ENCODE measurements at places on chromosomes 13 and 19.

GRCh38 chr13:50991579-50992521 lies 82.3 kb downstream of the RNASEH2B start:
- peak; percentile 35 for DNase-seq

DNA sequence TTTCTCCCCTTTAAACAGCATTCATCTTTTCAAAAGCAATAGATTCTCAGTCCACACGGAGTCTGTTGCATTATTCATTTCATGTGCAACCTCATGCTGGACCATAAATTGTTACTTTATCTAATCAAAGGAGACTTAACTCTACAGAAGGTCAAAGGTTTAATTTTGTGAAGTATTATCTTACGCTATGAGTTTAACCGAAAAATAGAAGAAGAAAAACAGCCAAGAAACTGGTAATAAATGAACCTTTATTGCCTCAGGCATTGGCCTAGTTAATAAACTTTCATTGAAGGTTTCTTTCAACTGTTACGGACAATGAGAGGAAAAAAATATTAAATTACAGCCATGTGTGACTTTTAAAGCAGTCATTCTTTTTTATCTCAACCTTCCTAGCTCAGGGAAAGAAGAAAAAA lies 223.6 kb downstream of the DACH1 start:
- DNase-seq, result no peak

- DNase-seq, result no peak
Observed at GRCh38 chr13:99132295-99132835, 68.3 kb upstream of the UBAC2 start.

GRCh38 chr13:45748941-45749759 lies 47.0 kb downstream of the CBY2 start:
- no peak for DNase-seq

DNA sequence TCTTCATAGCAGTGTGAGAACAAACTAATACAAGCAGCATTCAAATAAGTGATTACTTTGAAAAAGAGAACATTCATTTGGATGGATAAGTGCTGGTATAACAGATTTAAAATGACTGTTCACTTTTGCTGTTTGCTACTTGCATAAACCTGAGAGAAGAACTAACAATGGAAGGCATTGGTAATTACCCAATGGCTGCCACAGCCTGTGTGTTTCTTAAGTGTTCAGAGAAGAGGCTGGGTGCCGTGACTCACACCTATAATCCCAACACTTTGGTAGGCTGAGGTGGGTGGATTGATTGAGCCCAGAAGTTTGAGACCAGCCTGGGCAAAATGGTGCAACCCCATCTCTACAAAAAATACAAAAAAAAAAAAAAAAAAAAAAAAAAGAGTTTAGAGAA lies 4.9 kb upstream of the TEX26 start:
- no peak for DNase-seq

DNA sequence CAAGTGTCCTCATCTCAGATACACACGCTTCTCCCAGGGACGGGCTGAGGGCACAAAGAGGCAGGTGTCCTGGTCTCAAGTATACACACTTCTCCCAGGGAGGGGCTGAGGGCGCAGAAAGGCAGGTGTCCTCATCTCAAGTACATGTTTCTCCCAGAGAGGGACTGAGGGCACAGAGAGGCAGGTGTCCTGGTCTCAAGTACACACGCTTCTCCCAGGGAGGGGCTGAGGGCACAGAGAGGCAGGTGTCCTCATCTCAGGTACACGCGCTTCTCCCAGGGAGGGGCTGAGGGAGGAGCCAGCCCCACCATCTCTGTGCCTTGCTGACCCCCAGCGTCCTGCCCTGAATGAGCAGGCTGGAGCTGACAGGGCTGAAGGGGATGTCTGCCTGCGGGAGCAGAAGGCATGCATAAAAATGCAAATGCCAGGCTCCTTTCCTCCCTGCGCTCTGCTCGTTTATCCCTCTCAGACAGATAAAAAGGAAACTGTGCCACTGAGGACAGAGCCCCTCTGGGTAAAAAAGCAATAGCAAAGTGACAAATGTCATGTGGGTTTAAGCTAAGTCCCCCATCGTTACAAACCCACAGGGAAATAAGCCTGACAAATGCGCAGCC lies 96.1 kb upstream of the UQCRFS1 start:
- no peak for DNase-seq

GRCh38 chr13:91804724-91805123 lies 406.3 kb downstream of the GPC5 start:
- DNase-seq, result no peak

- no peak for DNase-seq
Observed at GRCh38 chr13:93388701-93389100, 162.1 kb downstream of the GPC6 start.

DNA sequence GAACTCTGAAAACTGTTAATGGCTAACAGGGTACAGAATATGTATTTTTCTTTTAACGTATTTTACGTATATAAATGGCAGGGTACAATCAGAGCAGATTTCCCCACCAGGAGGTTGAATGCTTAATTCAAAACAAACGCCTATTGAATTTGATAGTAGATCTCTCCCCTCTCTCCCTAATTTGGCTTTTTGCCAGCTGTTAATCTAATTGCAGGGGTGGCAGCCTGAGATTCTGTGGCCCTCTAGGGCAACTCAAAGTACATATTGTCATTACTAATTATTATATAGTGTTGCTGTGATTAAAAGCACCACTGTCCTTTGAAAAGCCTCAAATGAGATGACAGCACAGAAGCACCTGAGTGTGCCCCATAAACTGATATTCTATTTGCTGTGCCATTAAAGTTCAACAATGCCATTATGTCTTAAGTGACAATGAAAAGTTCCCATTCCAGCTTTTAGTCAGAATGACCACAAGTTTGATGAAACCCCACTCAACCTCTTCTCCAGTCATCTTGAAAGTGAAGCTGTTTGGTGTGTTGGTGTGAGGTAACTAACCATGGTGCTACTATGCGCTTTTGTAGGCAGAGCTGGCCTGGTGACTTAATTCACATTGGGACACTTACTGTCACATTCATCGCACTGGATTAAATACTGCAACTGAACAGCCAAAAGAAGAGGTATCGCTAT lies 351.4 kb downstream of the KCNRG start:
- DNase-seq, result peak; percentile 54

DNA sequence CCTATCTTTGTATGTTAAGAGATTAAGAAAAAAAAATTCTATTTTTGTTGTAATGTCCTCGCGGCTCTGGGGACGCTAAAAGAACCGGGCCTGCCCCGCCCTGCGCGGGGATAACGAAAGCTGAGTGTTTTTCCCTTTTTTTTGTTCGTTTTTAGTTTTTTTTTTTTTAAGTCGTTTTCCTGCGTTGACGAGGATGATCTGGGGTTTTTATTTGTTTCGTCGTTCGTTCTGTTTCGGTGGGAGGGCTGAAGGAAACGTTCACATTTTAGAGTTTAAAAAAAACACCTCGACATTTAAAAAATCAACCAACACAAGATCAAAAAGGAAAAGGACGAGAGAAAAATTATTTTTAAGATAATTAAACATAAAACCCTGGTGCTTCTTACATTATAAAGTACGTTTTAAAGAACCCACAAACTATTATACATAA lies 5.6 kb downstream of the LYL1 start:
- no peak for DNase-seq

DNA sequence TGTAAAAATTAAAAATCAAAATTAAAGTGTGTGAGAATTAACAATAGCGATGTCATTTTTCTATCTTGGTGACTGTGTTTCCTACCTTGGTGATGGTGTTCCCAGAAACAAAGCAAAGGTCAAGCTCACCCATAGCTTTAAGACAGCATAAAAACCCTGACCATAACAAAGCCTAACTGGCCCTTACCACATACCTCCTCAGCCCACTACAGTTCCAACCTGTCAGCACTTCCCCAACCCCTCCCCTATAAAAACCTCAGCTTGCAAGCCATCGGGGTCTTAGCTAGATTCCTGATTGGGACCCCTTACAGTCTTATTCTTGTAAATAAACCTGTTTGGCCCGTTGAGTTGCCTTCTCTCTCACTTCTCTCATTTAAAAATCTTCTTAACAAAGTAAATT lies 484.4 kb upstream of the PCDH20 start:
- no peak for DNase-seq

DNA sequence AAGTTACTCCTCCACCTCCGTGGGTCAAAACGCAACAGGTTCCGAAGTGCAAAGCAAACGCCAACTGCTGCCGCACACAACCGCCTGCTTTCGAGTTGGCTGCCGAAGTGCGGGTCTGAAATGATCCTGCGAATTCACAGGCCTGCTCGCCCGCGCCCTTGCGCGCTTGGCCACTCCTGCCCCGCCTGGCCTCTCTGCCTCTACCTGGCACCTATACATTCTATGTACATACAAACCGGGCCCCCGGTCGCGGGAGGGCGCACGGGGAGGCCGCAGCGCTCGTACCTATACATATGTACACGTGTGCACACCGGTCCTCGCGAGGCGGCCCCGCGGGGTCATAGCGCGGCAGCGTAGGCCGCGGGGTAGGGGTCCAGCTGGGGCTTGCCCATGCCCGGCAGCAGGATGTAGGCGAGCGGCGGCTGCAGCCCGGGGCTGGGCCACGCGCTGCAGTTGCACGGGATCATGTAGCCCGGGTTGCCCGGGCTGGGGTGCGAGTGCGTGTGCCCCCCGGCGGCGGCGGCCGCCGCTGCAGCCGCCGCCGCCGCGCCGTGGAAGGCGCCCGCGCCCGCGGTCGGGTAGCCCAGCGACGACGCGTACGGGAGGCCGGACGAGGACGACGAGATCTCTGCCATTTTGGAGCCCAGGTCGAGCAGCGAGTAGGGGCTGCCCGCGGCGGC lies 1.3 kb downstream of the SOX21 start:
- no peak for DNase-seq

- no peak for DNase-seq
Observed at GRCh38 chr19:28843761-28844492, 369.0 kb downstream of the UQCRFS1 start.

GRCh38 chr13:20198781-20199180 lies 6.0 kb upstream of the GJB2 start:
- DNase-seq, result no peak

DNA sequence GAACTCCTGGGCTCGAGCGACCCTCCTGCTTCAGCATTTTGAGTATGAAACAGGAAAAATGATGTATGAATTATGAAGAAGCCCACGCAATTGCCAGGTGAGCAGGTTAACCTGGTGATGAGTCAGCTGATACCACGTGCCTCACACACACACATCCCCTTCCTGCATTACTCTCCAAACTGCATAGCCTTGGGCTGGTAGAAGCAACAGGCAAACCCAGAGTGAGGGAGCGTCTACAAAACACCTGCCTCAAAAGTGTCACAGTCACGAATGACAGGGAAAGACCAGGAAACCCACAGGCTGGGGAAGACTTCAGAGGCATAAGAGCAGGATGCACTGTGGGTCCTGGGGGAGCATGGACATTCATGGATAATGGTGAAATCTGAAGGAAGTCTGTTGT lies 192.8 kb upstream of the IRS2 start:
- DNase-seq, result no peak

GRCh38 chr19:3575949-3576673 lies 3.4 kb downstream of the HMG20B start:
- DNase-seq, result no peak

DNA sequence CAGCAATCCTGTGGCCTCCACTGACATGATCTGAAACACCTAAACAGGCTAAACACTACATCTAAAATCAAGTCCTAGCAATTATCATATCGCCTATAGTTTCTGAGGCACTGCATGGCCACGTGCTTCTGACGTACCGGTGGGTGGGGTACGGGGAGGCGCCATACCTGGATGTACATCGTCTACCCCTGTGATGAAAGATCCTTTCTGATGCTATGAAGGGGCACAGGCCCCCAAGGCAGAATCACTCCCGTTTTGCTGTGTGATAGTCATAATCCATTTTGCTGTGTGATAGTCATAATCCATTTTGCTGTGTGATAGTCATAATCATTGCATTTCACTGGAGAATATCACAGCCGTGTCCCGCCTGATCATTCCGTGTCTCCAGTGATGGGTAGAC lies 118.7 kb upstream of the SOX1 start:
- DNase-seq, result no peak

DNA sequence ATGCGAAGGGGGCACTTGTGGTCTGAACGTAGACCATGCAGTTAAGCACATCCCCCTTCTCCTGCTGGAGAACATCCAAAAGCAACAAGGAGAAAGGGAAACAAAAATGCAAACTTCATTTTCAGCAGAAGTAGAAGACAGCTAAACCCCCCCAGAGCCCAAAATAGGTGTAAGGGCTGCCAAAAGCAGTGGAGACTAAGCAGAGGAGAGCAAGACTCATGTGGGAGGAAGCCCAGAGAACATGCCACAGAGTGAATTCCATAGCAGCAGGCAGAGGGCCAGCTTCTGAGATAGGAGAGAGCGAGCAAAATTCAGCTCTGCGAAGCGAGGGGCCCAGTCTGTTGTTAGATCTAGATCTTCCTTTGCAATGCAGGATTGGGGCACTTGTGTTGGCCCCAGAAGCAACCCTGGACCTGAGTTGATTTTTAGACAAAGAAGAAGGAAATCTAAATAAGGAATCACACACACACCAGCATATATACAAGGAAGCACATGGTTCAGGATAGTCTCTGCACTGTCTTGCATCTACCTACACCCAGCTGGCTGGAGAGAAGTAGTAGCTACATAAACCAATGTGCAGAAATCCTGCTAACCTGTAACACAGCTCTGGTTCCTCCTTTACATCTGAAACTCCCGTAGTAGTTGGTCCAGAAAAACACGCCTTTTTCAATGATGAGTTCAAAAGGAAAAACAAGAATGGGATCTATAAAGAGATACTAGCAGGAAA lies 199.6 kb downstream of the SPRY2 start:
- no peak for DNase-seq

DNA sequence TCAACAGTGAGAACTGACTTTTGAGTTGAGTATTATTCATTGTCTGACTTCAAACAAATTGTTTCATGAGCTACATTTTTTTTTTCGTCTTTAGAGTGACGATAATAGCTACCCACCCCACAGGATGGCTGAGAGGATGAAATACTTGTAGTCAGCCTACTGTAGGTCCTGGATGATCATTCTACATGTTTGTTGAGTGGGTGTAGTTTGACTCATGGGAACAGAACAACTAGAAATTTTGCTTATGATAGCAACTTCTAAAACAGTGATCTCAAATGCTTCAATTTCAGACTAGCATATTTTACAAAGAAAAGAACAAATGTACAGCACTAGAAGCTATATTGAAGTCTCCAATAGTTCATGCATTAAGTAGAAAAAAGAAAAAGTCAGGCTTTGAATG lies 651.8 kb downstream of the PCDH9 start:
- no peak for DNase-seq

DNA sequence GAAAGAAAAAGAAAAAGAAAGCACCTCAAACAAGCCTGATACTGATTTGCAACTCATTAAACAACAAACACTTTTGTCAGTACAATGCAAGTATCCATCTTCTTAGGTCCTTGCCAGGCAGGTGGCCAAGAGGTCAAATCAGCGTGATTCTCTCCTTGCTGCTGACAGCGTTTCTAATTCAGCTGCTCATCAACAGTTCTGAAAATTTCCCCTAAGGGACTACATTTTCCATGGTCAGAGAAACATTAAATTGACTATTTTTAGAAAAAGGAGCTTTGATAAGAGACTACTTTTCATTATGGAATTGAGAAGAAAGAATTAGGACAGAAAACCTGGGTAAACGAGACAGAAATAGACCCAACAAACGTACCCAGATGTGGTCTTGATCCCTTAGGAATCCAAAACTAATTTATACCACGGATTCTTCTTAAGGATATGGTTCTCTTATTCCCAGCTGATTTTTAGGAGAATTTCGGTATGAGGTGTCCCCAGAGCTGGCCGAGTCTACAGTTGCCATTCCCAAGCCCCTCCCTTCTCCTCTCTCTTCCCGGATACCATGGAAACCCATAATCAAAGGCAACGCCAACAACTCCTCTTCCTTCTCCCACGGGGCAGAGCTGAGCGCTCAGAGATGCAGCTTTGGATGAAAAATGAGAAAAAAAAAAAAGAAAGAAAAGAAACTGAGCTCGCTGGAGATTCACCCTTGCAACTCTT lies 29.5 kb upstream of the CEBPG start:
- DNase-seq, result no peak

GRCh38 chr19:29781386-29782259 lies 30.2 kb upstream of the CCNE1 start:
- no peak for DNase-seq

All from CD4-positive, alpha-beta T cell treated with Interferon alpha-2 for 1 hour (primary cell).